CD4-positive, alpha-beta T cell treated with Interferon gamma for 1 hour (primary cell): ENCODE measurements at places on chromosomes 2 and 18.

- no peak for DNase-seq
Measured at GRCh38 chr2:70270323-70270722, 12.4 kb downstream of the PCYOX1 start.

- DNase-seq: no peak
Measured at GRCh38 chr18:5625076-5625475, 81.3 kb upstream of the EPB41L3 start.

- DNase-seq: no peak
Measured at GRCh38 chr18:7334973-7335568, 104.2 kb downstream of the LRRC30 start.

DNA sequence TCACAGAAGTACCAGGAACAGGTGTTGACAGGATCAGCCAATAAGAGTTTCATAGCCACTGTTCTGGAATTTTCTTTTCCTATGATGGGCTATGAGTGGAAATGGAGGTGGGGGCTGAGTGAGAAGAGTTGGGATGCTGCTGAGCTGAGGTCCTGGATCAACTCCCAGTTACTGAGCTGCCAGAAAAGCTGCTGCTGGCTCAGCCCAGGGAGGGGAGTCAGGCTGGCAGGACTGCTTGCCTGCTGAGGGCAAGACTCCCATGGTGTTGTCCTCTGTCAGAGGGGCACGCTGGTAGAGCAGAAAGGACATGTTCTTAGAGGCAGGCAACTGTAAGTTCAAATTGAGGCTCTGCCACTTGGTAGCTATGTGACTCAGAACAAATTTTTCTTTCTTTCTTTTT is 11.8 kb downstream of the TPGS2 start:
- no peak for DNase-seq

- DNase-seq: no peak
Measured at GRCh38 chr2:237459741-237460174, 27.3 kb upstream of the MLPH start.

DNA sequence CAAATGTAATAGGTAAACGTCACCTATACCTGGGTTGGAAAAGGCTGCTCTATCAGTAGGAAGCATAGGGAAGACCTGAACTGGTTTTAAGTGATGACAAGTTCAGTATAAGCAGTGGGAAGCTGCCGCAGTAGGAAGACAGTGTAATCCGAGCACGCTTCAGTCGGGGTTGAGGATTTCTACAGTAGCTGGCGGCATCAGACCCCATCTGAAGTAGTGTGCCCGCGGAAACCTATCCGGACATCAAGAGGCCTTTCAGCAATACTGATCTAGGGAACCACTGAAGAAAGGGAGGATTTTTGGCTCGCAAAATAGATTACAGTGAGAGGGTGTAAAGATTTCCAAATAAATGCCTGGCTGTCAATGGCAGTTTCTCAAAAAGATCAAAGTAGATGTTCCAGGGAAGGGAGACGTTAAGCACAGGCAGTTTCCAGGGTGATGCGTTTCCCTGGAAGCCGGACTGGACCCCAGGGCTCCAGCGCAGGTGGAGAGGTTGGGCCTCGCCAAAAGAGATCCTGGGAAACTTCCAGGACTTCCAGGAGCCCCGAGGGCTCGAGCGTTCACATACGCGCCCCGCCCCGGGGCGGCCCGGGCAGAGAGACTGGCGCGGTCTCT is 5.3 kb downstream of the LOXL3 start:
- DNase-seq: no peak

DNA sequence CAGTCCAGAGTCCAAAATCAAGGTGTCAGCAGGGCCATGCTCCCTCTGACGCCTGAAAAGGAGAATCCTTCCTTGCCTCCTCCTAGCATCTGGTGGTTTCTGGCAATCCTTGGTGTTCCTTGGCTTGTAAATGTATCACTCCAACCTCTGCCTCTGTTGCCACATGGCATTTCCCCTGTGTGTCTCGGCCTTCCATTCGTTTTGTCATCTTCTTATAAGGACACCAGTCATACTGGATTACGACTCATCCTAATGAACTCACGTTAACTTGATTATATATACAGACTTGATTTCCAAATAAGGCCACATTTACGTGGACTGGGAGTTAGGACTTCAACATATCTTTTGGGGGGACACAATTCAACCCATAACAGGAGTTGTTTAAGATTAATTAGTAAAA is 15.8 kb downstream of the PMAIP1 start:
- DNase-seq: no peak
